Endodermal cell (in vitro differentiated cells): ENCODE measurements at places on chromosomes 6 and 20.
A peak's percentile ranks its signal among the peaks of the same experiment; 100 is the strongest.

DNA sequence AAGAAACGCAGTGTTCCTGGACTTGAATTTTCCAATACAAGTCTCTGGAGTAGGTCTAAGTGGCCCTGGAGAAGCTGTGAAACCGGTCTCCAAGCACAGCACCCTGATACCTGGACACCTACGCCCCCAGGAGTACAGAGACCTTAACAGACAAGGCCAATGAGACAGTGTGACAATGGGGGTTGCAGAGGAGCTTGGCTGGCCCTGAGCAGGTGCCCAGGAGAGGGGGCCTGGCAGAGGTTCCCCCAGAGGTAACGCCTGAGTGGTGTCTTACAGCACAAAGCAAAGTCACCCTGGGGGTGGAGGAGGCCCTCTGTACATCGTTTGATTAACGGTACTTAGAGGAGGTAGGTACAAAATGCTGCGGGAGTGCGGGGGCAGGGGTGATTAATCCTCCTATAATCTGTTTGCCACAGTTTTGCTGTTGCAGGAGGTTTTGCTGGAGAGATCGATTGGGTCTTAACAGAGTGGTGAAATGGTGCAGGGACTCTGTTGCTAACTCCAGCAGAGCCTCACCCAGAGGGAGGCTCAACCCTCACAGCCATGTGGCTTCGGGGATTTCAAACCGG, 37.3 kb upstream of the APCDD1L start:
- peak; percentile 29 for DNase-seq

- DNase-seq, result no peak
Observed at GRCh38 chr6:106070636-106071035, 15.5 kb upstream of the PRDM1 start.

DNA sequence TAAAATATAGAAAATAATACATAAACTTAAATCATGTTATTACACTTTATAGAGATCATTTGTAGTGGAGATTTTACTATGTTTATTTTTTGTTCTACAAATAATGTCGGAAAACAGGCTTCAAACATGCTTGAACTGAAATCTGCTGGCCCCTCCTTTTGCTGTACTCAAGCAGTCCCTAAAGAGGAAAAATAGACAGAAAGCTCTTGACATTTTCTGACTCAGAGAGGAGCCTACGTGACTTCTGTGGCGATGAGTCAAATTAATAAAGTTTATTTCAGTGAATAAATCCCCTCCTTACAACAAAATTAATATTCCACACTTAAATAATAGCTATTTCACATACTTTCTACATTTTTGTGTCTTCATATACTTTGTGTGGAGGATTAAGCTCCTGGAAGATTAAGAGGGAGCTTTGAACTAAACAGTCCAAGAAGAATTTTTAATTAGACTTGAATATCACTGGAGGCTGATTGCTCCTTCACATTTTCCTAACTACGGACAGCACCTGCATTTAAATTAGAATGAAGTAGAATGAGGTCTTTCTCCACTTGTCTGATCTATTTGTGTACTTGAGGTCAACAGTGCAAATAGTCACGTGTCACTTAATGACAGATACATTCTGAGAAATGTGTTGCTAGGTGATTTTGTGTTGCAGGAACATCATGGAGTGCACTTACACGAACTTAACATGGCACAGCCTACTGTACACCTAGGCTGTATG, 1.7 kb upstream of the TREM1 start:
- DNase-seq, result no peak

DNA sequence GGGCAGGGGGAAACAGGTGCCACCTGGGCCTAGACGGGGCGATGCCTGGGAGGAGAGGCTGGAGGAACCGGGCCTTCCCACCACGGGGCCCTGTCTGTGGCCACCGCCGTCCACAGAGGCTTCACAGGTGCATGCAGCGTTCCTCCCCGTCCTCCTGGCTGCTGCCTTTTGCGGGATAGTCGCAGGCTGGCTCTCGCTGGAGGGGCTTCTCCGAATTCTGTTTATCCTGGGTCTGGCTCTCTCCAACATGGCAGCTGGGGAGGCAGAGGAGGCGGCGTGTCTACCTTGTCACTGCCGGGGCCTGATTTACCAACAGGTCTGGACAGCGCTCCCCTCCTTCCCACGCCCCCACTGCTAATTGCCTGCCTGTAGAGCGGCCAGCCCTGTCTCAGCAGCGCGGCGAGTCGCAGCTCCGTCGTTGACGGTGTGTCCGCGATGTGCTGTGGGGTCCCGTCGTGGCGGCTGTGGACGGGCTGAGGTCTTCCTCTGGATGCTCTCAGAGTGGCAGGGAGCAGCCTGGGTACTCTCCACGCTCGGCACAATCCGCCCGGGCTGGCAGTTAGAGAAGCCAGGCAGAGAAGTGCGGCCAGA, 262.9 kb downstream of the TAF4 start:
- DNase-seq, result no peak

- no peak for DNase-seq
Observed at GRCh38 chr20:7090001-7090400, 322.5 kb downstream of the BMP2 start.

GRCh38 chr20:53194306-53195290, 222.4 kb downstream of the TSHZ2 start:
- peak; percentile 59 for DNase-seq

GRCh38 chr20:19330731-19331130, 118.3 kb downstream of the SLC24A3 start:
- no peak for DNase-seq

GRCh38 chr6:166750108-166750793, 123.2 kb upstream of the RPS6KA2 start:
- no peak for DNase-seq

DNA sequence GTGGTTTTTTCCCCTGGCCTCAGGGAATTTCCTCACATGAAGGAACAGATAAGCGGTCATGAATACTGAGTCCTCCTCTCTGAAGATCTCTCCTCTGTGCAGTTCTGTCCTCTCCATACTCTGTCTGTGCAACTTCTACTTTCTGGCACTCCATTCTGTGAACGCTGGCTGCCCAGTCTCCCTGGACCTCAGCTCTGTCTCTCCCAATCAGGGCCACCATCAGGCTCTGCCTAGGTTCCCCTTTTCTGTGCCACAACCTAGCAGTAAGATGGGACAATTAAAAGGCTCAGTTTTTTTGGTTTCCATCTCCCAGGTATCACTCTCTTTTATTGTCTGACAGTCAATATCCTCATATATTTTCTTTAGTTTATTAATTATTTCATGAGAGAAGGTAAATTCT, 4.8 kb upstream of the ADGB start:
- DNase-seq, result no peak

DNA sequence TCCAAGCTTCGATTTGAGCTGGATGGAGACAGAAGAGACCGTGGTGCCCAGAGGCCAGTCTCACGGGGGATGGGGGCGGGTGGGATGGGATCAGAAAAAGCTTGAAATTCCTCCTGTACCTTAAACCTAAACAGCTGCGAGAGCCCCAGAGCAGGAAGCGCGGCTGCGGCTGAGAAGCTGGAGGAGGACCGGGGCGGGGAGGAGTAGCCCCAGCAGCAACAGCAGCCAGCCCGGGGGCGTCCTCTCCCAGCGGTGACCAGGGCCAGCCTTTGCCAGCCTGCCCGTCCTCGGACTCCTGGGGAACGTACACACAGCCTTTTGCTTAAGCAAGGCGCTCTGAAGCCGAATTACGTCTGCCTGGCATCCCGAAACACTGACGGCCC, 17.4 kb upstream of the PRDM13 start:
- DNase-seq, result no peak

DNA sequence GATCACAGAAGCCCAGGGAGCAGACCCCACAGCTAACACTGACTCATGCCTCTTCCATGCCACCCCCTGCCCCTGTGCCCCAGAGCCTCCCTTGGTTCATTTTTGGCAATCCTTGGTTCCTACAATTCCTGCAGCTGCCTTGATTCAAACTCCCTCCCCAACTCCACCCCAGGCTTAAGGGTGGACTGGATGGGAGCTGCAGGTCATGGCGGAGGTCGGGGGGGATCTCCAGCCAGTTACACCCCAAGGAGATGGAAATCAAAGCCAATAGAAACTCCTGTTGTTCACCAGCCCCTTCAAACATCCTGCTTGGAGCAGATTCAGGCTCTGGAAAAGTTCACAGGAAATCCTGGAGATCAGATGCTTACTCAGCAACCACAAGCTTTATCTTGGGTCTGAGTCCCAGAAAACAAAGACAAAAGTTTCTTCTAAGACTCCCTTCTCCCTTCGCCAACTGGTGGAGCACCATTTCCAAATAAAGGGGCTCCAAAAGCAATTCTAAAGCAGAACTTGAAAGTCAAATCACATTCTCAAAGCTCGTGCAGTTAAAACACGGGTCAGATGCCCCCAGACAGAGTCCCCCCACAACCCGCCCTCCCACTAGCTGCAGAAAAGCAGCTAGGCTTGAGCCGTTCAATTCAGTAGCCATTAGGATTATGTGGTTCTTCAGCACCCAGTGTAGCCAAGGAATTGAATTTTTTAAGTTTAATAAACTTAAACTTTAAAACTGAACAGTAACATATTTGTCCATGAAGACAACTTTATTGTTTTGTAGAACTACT, 149.5 kb downstream of the ANKRD60 start:
- peak; percentile 13 for DNase-seq

DNA sequence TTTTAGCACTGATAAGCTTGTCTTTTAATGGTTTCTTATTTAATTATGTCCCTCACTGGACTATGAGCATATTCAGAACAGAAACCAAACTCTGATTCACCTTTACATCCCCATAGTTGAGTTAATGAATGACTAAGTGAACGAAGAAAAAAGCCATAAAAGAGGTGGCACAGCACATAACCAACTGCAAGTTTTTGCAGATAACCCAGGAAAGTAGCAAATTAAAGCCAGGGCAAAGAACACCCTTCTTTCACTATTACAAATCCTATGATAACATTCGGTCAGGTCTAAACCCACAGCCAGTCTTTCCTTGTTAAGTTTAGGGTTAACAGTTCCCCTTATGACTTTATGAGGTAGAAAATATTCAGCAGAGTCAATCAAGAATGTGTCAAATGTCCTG, 102.7 kb downstream of the RIN2 start:
- no peak for DNase-seq

GRCh38 chr6:46234156-46234556, 63.4 kb upstream of the ENPP5 start:
- no peak for DNase-seq

GRCh38 chr20:46117704-46118467, at the start of gene CD40:
Gene CD40 (plus strand): TSS chr20:46118314. CDS start chr20:46118344, 30 bp downstream.
- peak; percentile 97 for DNase-seq

DNA sequence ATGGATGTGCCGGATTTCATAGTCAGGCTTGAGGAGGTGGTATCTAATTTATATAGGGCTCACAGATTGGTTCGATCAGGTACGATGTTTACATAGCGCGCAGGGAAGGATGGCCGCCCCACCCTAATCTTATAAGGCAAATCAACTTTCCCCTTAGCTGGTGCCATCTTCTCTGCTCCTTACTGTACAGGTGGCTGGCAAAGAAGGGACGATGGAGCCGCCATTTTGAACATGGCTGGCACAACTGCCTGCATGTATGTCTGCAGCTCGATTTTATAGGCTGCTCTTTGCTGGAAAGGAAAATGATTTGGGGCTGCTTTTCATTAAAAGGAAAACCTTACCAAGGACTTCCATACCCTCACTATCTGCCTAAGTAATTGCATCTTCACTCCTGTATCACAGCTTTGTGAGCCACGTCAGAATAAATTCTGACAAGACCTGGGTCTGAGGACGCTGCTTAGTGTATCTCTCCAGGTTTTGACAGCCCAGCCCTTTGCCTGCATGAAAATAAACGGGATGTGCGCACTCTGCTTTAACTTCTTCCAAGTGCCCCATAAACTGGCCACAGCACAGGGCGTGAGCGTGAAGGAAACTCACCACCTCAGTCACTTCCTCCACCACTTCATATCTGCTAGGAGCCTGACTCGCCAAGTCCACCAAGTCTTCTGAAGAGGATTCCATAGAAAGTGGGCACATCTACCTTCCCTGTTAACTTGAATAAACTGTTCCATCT, 109.4 kb upstream of the ARMC2 start:
- no peak for DNase-seq
